Muscle of arm (tissue), 14 donors: ENCODE measurements at places on chromosomes 12 and 14. TPM values are rescaled to one million over a fixed set of nuclear protein-coding genes. Genes with fewer than 3 reads are reported as not detected.
A peak's percentile ranks its signal among the peaks of the same experiment; 100 is the strongest.

DNA sequence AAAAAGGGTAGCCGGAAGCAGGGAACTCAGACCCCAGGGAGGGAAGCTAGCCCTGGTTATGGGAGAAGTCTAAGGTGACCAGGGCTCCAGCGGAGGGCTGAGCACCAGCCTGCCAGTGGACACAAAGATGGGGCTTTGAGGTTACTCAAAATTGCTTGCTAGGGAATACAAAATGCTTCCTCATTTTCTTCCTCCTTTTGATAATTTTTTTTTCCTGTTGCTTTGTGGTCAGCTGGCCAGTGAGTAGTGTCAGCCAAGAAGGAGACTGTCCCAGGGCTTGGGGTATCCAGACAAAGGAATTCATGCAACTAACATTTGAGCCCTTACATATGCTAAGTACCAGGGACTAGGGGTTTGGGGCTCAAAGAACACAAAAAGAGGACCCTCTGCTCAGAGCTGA, 206.2 kb downstream of the PPM1H start:
- DNase-seq: no peak

- DNase-seq: peak; percentile 72
These were observed 2.6 kb downstream of the ITPK1 start for GRCh38 chr14:93112891-93113677.

DNA sequence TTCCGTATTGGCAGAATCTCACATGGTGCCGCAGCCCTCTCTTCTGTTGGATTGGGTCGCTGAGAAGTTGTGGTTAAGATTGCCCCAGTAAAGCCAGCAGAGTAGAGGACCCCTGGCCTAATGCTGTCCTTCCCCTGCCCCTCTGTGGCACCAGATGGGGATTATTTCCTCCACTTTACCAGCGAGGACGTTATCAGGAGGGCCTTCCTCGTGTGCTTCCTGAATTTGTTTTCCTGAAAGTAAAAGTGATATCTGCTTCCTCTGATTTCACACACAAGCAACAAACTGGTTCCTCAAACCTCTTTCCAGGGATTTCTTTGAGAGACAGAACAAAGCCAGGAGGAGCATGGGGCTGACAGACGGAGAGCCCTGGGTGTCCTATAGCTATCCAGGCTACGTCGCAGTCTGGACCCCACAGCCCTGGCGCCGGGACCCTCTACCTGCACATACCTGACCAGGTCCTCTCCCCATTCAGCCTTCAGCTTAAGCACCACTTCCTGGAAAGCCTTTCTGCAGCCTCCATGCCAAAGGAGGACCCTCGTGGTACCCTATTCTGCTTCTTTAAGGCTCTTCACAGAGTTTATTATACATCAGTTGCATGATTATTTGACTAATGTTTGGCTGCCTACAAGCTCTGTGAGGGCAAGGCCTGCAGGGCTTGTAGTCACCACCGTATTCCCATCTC, 314.8 kb upstream of the FKBP4 start:
- DNase-seq: no peak

Gene NEUROD4
- not detected for polyA plus RNA-seq

Gene ARHGDIB
- 45.2 TPM for polyA plus RNA-seq

- DNase-seq: no peak
These were observed 17.0 kb upstream of the MIS18BP1 start for GRCh38 chr14:45270031-45270430.

DNA sequence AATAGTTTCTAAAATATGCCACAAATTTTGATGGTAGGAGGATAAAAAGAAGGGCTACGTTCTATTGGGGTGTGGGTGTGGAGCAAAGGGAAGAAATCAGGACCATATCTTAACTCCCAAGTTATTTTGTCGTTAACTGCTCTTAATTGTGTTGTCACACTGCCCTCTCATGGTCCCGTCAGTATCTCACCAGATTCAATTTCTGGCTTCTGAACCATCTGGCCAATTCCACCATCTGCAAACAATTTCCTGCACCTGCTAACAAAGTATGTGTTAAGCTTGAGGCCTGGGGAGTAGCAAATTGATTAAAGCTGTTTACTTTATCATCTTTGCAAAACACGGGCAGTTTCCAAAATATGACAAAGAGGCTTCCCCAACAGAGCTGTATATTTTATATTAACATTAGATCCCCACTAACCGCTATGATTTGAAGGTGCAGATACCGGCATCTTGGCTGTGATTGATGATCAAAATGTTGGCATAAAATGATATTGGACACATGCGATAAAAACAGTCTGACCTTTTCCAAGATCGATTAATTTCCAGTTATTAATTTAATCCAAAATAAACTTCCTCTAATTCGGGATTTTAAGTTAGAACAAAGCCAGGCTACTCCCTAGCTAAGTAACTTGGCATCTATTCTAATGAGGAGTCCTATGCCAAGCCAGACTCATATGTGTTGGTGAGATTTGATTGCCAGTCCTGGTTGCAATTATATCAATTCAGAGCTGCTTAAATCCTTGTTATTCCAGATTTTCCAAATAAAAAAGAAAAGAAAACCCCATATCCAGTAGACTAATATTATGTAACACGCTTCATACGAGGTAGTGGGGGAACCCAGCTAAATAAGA, 6.9 kb upstream of the DNM1L start:
- DNase-seq: peak; percentile 90

Gene MIP
- 0.22 TPM for polyA plus RNA-seq

Gene KRT6C
- polyA plus RNA-seq: not detected

Gene C12orf50
- not detected for polyA plus RNA-seq

Gene PIWIL1
- polyA plus RNA-seq: 0.14 TPM

DNA sequence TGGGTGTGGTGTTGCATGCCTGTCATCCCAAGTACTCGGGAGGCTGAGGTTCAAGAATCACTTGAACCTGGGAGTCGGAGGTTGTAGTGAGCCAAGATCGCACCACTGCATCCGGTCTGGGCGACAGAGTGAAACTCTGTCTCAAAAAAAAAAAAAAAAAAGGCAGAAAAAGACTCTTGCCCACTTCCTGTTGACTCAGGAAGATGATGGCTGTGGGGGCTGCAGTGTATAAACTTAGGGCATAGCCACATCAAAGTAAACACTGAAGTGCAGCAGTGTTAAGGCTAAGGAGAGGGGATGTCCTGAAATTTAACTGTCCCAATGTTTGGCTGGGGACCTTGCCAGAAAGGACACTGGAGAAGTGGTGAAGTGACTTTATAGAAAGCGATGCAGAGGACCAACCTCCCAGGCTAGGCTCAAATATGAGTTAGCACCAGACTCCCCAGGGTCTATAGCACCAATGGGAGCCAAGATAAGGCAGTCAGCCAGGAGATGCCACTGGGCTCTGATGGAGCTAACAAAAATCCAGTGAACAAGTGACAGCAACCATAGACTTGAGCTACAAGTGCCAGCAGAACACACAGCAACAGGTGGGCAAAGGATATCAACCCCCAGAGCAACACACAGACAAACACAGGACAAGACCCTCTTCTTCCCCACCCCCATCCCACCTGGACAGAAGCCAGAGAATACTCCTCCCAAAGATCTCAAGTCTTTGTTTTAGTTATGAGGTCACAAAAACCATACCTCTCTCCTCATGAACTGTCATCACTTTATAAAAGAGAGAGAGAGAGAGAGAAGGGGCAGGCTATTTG, 28.0 kb downstream of the NELL2 start:
- no peak for DNase-seq

DNA sequence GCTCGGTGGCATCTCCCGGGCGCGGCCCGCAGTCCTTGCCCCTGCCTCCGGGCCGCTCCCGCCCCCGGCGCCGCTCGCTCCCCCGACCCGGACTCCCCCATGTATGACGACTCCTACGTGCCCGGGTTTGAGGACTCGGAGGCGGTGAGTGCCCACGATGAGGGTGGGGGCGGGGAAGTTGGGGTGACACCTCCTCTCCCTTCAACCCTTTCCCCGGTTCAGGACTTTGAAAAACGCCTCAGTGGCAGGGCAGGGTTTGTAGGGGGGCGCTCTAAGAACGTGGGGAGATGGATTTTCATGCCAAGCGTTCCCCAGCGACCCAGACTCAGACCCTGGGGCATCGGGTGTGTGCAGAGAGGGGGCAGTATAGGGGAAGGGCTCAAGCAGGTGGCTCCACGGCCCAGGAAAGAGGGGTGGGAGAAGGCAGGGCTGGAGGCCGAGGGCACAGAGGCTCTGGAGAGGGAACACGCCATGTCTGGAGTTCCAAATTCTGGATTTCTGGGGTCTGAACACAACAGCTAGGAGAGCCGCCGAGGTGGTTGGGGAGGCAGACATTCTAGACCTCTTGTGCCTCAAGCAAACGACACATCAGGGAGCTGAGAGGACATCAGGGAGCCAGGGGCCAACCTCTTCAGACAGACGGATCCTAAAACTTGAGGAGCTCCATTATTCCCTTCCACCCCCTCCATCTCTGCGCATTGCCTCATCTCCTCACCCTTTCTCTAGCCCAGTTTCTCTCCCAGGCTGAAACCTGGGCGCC, 715 bp downstream of the CACNB3 start:
- DNase-seq: no peak

Gene ZC2HC1C
- not detected for polyA plus RNA-seq

DNA sequence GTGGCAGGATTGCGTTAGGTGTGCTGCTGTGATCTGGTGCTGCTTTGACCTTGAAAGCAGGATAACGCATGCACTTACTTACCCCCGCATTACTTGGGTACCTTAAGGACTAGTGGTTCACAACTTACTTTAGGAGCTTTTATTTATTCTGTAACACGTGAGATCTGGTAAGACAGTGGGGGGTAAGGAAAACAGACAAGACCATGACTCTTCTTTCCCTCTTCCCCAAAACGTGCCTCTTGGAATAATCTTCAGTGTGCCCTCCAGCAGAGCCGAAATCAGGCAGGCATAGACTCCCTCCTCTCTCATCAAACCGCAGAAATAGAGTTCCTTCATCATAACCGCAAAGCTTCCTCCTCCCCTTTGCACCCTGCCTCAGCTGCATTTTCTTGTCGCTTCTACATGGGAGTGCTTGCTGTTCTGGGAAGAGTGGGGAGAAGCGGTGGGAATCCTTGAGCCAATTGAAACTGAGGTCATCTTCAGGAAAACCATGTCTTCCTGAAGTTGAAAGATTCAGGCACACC, 43.4 kb downstream of the RAD52 start:
- DNase-seq: no peak

GRCh38 chr12:58310368-58310767, 369.0 kb downstream of the ATP23 start:
- no peak for DNase-seq

Gene SERPINA10
- 0.43 TPM for polyA plus RNA-seq

Gene DENND5B
- polyA plus RNA-seq: 25.2 TPM

- DNase-seq: peak; percentile 93
These were observed 50.0 kb upstream of the STON2 start for GRCh38 chr14:81450100-81450531.

DNA sequence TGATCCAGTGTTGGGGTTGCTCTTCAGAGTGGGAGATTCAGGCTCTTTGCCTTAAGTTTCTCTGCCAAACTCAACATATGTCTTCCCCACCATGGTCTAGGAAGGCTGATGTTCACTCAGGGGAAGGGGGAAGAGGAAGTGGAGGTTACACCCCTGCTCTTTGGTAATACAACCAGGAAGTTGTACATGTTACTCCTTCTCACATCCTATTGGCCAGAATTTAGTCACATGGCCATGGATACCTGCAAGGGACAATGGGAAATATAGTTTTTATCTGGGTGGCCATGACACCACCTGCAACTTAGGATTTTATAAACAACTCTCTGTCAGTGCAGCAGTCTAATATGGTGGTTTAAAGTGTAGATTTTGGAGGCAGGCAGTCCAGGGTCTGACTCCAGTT, 150.9 kb downstream of the TBX5 start:
- DNase-seq: no peak

Gene PRKAB1
- polyA plus RNA-seq: 53.4 TPM

- no peak for DNase-seq
These were observed 357.2 kb downstream of the BMP4 start for GRCh38 chr14:53599221-53599945.

DNA sequence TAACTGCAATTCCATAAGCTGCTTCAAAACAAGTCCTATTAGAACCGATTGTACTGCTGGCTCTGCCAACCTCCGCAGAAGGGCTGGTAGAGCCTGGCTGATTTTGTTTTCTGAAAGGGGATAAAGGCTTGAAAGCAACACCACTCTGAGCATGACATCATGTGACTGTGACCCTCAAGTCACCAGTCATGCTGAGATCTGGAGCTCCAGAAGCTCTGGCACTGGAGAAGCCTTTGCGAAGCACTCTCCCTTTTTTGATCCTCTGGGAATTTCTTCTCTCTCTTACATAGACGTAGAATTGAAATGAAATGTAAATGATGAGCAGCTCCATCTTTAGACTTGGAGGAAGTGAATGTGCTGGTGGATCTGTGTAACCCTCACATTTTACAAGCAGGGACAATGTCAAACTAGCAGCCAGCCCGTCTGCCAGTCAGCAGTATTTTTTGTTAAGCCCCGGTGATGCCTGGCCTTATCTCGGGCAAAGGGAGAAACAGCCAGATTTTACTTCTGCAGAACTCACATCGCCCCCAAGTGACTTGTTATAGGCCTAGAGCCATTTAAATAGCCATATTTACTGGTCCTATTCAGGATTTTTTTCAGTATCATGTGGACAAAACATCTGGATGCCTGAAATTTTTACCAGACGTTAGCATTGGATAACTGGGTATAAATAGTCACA, 112.1 kb upstream of the NPAS3 start:
- no peak for DNase-seq

- peak; percentile 48 for DNase-seq
These were observed 145.9 kb upstream of the SLCO1C1 start for GRCh38 chr12:20549108-20549719.

Gene INSM2
- not detected for polyA plus RNA-seq

- peak; percentile 20 for DNase-seq
These were observed 20.2 kb upstream of the CLEC4D start for GRCh38 chr12:8493084-8493483.

GRCh38 chr12:72273851-72274351, 1.7 kb downstream of the TRHDE start:
- DNase-seq: no peak

DNA sequence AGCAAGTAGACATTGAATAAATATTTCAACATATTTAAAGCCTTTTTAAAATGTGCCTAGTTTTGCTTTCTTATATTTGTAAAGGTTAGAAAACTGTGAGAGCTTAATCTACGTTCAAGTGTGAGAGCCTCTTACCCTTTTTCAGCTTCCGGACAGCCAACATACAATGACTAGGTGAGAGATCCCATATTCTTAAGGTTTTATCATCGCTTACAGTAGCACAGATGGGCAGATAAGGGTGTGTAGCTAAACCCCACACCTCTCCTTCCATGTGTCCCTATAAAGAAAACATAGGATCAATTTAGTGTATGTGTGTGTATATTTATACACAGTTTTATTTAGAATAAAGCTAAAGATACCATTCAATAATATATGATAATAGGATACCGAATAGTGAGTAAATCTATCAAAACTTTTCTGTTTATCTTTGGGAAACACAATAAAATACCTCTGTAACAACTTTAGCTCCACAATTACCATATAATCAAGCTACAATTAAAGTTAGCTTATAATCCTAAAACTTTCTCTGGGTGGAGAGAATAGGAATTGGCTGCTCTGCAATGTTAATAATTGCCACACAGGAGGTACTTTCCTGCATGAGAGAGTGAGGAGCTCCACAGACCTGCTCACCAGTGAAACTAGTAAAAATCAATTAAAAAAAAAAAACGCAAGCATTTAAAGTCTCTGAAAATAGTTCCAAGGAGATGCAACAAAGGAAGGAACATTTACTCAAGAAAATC, 110.8 kb downstream of the EML5 start:
- DNase-seq: no peak

Gene KCNA5
- 3.6 TPM for polyA plus RNA-seq
